ENCODE measurements at places on chromosomes 4 and X.

DNA sequence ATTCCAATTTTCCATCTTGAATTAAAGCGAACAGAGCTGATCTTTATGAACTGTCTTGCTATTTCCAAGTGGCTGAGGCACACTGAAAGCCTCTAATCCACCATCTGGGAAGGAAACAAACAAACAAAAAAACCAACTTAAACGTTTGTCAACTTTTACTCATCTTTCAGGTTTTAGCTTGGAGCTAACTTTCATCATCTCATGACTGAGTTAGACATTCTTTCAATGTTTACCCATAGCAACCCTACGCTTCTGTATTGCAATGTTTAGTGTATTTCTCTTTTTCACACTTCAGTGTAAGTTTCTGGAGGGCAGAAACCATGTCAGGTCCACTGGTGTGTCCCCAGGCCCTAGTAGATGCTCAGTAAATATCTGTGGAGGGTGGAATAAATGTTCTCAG lies 343.8 kb downstream of the GBA3 start:
- no peak for DNase-seq

- DNase-seq, result no peak
These were observed 8.0 kb upstream of the FGFRL1 start for GRCh38 chr4:1003271-1004070.

GRCh38 chr4:81221303-81222081 lies 6.5 kb upstream of the PRKG2 start:
- DNase-seq, result no peak

DNA sequence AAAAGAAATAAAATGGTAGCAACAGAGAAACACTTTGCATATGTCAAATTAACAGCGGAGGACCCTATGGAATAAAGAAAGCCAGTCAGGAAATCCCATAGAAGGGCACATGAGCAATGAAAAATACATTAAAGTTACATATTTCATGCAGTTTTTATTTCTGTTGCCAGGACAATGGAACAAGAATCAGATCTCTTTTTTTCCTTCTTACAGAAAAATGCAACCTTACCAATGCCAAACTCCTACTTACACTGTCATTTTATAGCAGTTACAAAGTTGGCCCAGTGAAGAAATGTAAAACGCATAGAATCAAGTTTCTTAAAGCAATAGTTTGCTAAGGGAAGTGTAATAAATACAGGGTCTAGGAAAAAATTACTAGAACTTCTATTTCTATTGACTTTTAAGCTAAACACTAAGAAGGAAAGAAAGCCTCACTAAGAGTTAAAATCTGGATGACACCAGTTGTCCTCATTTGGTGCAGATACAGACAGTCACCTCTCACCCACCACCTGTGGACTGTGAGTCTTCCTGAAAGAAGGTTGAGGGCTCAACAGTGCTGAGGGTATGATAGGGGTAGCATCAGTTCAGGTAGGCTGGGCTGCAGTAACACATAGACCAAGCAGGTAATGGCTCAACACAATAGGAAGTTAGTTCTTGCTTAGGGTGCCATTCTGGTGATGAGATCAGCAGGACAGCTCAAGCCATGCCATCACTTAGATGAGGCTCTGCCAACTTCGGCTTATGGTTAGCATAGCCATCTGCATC lies 224.6 kb downstream of the ANAPC10 start:
- no peak for DNase-seq

GRCh38 chrX:41391606-41392005 lies 55.5 kb upstream of the NYX start:
- no peak for DNase-seq

GRCh38 chrX:8955511-8955910 lies 78.4 kb downstream of the FAM9B start:
- no peak for DNase-seq

DNA sequence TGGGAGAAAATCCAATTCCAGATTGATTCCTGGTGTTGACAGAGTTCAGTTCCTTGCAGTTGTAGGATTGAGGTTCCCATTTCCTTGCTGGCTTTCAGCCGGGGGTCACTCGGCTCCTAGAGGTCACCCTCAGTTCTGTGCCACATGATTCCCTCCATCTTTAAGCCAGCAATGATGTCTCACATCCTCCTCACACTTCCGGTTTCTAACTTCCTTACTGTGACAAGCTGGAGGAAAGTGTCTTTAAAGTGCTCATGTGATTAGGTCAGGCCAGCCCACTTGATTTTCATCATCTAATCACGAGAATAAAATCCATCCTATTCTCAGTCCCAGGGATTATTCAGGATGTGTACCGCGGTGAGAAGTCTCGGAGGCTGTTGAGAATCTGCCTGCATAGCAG lies 19.4 kb upstream of the SMIM31 start:
- no peak for DNase-seq

- no peak for DNase-seq
These were observed 7.2 kb downstream of the STX18 start for GRCh38 chr4:4534515-4535145.

DNA sequence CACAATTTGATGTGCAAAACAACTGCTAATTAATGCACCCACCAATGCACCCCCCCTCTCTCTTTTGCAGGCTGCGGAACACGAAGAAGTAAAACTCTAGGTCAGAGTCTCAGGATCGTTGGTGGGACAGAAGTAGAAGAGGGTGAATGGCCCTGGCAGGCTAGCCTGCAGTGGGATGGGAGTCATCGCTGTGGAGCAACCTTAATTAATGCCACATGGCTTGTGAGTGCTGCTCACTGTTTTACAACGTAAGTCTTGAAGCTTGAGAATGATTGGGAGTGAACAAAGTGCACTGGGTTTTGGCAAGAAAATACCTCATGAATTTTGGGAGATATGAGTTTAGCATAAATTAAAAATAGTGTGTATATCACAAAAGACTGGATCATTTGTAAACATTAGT lies 28.9 kb downstream of the TMPRSS11E start:
- DNase-seq, result no peak

- no peak for DNase-seq
These were observed 67.9 kb downstream of the TAB3 start for GRCh38 chrX:30821116-30821515.

DNA sequence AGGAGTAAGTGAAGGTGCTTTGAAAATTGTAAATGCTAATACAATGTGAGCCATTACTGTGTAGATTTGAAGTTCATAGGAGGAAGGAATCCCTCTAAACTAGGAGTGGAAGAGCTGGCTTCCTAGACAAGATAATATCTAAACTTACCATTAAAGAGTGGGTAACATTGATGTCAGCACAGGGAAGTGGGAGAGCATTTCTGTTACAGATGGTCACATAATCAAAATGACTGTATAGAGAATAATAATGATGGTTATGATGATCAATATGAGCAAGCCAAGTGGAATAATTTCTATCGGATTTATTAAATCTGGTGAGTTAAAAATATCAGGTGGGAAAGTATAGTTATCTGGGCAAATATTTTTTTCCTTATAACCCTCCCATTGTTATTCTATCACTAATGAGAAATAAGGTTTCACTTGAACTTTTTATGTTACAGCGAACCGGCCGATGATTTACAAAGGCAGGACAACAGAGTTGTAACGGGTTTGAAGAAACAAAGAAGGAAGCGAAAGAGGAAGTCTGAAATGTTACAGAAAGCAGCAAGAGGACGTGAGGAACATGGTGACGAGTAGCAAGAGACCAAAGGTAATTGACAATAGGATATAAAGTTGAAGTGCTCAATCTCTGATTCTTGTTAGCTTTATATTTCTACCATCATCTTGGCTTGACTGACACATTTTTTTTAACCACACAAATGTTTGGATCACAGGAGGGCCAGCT lies 43.5 kb downstream of the FMR1NB start:
- no peak for DNase-seq

GRCh38 chrX:133985164-133985966 lies at the start of gene GPC3:
Gene GPC3 (minus strand): TSS chrX:133985594.
- no peak for DNase-seq

- no peak for DNase-seq
These were observed 139.8 kb upstream of the VCX3A start for GRCh38 chrX:6674734-6675133.

DNA sequence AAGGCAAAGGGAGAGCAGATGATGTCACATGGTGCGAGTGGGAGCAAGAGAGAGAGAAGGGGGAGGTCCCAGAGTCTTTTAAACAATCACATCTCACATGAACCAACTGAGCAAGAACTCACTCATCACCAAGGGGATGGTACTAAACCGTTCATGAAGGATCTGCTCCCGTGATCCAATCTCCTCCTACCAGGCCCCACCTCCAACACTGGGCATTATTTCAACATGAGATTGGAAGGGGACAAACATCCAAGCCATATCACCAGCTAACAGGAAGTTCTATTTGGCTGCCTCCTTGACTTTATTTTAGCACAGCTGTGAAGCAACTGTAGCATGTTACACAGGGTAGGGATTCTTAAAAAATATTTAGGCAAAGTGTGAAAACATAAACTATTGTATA lies 102.5 kb downstream of the DDIT4L start:
- DNase-seq, result no peak

GRCh38 chr4:7668271-7668670 lies 233.5 kb upstream of the PSAPL1 start:
- no peak for DNase-seq

DNA sequence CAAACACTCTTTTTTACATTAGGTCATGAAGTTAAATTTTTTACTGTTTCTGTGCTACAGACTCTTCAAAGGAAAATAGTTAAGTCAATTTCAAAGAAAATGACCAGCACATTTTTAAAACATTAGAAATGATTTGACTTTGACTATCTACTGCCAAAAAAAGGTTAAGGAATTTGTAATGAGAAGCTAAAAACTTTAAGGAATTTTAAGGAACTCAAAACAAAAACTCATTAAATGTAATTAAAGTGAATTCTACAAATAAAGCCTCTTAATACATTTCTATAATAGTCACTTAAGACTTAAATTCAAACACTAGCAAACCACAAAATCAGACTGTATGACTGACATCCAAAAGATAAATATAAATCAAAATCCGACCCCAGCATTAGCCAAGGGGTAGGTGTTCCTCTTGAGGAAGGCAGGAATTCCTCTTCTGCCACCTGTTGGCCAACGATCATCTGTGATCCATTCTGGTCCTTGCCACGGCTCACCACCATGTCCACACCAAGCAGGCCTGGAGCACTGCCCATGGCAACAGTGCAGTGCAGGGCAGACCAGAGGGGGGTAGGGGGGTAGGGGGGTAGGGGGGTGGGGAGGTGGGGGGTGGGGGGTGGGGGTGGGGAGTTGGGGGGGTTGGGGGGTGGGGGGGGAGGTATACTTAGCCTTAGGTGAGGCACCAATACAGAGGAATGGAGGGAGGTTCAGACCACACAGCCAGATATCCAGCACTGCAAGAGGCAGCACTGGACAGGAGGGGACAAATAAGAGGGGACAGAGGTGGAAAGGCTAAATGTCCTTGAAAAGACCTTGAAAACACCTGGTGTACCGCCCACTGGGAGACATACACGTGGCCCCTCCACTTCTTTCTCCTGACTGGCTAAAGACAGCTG lies 287.4 kb downstream of the CHIC1 start:
- no peak for DNase-seq

Measured in amygdala (tissue), 56 donors.